ENCODE measurements at places on chromosomes 2 and 18.

GRCh38 chr2:119049968-119050704 is 108.1 kb downstream of the MARCO start:
- no peak for DNase-seq

- DNase-seq, result peak; percentile 78
Measured at GRCh38 chr2:172098650-172099471, 3.8 kb downstream of the DLX2 start.

DNA sequence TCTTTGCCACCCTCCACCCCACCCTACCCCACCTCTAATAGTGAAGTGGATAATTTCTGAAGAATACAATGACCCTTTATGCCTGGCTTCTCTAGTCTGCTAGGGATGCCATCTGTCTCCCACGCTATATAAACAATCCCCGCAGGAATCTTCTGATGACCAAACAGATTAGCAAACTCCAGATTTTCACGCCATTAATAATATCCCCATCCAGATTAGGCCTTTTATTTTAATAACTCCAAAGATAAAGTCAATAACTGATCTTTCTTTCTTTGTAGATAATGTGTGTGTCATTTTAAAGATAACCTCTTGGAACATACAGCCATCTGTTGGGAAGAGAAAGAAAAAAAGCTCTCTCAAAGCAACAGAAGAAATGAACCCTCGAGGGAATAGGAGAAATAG is 47.9 kb upstream of the CCDC150 start:
- no peak for DNase-seq

GRCh38 chr2:109017017-109017416 is 28.0 kb upstream of the EDAR start:
- DNase-seq, result no peak

DNA sequence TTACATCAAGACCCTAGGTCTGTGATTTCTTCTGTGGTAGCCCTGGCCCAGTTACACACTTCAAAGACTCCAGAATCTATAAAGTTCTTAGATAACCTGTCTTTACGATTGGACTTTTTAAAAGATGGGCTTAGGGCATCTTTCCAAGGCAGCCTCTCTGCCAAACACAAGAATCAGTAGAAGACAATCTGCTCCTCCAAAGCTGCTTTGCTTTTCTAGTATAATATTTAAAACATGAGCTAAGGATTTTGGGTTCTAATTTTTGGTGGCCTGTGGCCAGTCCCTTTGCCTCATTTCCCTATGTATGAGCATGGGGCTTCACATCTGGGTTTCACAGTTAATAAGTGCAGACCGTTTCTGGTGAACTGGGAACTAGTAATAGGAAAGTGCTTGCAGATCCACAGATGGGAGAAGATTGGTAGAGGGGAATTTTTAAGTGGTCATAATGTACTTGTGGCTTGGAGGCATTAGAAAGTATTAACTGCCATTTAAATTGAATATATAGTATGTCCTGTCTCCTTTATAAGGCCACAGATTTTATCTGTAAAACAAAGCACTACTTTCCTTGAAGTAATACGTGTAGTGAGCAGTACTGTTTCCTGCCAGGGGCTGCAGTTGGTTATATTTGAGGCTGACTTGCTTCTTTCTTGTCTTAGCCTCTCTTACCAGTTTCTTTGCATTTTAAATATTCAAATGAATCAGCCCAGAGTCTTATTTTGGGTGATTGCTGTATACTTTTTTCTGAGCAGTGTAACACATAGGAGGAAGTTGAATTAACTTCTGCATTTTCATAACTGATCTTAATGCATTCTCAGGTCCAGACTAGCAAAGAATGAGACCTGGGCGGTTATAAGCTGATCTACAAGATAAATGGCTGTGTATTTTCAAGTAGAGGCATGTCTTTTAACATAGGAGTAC is 1.5 kb downstream of the ARPC2 start:
- DNase-seq, result peak; percentile 75

DNA sequence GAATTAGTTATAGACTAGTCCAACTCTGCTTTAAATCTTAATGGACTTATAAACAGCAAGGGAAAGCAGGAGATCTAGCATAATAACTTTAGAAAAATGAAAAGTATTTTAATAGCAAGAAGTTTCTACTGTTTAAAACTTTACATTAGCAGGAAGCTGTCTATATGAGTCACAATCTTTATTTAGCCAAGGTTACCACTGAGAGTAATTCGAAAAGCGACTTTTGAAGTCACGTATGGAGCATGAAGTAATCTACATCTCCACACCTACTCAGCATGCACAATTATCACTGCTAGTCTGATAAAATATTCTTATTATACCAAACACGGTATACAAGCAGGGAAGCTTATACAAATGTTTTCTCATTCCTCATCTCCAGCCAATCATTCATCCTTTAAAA is 515.4 kb upstream of the SOX11 start:
- DNase-seq, result no peak
